HEK293T (cell line): ENCODE measurements at places on chromosomes 11 and 22.

- DNase-seq: no peak
Observed at GRCh38 chr11:119691701-119692539, 37.1 kb downstream of the NECTIN1 start.

- DNase-seq: no peak
Observed at GRCh38 chr22:27216444-27216843, 559.1 kb downstream of the MIAT start.

DNA sequence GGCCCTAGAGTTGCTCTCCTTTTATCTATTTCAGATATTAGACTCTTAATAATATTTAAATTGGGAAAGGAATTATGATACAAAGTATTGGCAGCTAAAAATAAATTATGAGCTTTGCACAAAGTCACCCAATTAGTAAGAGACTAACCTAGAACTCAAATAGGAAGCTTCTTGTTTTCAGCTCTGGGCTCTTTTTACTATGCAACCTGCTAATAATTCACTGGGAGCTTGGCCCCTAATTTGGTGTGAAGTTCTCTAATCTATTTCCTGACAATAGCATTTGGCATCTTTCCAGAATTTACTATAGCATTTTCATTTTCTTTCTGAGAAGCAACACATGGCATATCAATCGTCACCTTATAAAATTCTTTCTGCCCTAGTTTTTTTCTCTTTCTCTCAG lies 727.7 kb upstream of the ANO5 start:
- DNase-seq: no peak

DNA sequence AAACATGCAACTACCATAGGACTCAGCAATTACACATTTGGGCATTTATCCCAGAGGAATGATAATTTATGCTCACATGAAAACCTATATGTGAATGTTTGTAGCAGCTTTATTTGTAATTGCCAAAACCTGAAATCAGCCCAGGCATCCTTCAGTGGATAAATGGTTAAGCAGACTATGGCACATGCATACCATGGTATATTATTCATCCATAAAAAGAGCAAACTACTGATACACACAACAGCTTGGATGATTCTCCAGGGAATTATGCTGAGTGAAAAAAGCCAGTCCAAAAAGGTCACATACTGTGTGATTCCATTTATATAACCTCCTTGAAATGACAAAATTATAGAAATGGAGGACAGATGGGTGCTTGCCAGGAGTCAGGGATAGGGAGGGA lies 86.7 kb downstream of the ALX4 start:
- DNase-seq: no peak

DNA sequence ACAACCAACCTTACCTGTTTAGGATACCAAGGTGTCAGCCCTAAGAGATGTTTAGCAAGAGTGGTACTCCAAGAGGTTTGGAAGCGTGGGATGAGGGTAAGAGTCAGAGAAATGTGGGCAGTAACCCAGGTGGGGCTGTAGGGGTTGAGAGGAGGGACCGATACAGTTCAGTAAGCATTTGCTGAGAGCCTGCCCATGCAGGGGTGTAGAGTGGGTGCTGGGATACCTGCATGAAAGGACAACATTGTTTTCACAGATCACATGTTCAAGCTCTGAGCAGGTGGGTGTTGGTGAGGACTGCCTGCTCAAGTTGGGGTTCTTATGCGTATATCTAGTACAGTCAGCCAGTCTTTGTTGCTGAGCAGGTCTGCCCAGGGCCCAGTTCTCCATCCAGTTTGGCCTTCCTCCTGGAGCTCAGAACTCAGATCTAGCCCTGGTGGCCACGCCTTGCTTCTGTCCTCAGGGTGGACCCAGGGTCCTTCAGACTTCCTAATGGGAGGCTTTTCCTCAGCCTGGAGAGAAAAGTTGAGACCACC lies 14.8 kb downstream of the PPFIBP2 start:
- DNase-seq: no peak

- DNase-seq: peak; percentile 7
Observed at GRCh38 chr11:31643857-31644256, 134.3 kb downstream of the ELP4 start.

- no peak for DNase-seq
Observed at GRCh38 chr11:408154-409007, 6.4 kb downstream of the SIGIRR start.

GRCh38 chr11:94131047-94131717 lies 2.5 kb downstream of the PANX1 start:
- no peak for DNase-seq

DNA sequence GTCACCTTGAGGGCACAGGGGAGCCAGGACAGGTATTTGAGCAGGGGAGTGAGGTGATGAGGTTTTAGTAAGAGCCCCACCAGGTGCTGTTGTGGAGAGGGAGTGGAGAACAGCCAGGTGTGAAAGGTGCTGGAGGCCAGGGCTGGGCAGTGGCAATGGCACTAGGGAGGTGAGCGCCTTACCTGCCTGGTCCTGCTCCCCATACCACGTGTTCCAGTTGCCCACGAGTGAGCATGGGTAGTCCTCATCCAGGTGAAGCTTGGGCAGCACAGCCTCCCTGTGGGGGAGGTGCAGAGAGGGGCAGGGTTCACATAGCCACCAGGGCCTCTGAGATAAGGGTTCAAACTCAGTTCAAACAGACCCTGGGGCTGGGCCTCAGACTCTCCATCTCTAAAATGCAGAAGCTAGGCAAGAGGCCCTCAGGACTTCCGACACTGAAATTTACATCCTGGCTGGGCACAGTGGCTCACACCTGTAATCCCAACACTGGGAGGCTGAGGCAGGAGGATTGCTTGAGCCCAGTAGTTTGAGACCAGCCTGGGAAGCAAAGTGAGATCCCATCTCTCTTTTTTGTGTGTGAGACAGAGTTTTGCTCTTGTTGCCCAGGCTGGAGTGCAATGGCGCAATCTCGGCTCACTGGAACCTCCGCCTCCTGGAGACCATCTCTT lies 11.8 kb downstream of the NIPSNAP1 start:
- DNase-seq: no peak

DNA sequence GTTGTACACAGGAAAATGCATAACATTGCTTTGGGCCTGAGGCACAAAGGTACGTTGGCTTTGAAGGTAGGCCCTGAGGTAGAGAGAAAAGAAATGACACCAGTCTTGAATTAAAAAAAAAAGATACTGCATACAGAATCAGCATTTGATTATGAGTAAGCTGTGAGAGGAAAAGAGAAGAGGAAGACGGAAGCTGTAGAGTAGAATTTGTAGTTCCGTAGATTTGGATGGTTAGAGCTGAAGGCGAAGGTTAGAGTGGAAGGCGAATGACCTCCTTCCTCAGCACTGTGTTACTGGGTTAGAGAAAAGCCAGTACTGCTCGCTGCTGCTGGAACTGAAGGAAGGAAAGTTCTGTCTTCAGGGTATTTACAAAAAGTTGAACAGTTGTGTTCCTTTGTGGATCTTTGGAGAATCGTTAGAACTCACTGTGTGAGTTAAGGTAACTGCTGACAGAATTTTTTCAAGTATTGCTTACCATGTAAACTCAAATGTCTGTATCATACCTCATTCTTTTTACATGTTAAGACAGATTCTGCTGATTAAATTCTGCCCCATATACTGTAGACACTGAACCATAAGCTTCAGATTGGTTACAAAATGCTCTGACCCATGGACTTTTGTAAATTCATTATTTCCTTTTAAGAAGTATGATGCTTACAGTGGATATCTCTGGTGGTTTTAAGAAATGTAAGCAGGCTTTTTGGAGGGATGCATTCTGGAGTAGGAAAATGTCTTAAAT lies 50.2 kb downstream of the MCAM start:
- no peak for DNase-seq

GRCh38 chr22:41274856-41275255 lies 11.1 kb downstream of the RANGAP1 start:
- no peak for DNase-seq

DNA sequence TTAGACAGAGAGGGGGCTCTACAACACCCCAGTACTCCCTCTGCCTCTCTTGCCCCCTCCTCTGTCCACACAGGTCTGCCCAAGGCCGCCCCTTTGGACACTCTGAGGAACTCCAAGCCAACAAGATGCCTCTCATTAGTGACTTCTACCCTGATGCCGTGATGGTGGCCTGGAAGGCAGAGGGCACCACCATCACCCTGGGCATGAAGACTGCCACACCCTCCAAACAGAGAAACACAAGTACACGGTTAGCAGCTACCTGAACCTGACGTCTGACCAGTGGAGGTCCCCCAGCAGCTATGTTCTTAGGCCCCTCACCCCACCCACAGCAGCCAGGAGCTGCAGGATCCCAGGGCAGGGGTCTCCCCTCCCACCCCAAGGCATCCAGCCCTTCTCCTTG lies 125.1 kb downstream of the MED15 start:
- no peak for DNase-seq

DNA sequence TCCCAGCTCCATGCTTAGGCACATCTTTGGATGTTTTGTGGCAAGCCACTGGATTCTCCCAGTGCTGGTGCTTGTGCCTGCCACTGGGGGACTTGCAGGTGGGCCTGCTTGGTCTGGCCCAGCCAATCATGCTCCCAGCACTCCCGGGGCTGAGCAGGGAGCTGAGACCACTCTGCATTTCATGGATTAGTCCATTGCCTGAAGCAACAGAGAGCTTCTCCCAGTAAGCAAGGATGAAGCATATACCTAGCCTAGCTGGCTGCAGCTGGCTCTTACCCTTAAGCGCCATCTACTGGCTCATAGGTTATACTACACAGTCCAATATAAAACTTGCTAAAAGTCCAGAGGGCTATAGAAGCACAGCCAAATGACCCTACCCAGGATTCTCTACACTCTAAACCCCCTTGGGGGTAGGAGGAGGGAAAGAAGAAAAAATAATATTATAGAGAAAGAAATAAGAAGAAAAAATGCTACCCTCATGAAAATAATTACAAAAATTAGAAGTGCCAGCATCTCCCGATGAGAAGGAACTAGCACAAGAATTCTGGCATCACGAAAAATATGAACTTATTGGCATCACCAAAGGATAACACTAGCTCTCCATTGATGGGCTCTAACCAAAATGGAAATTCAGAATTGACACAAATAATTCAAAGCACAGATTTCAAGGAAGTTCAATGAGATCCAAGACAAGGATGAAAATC lies 275.3 kb downstream of the C11orf87 start:
- DNase-seq: peak; percentile 28

GRCh38 chr22:17981497-17981896 lies 42.9 kb downstream of the MICAL3 start:
- no peak for DNase-seq

DNA sequence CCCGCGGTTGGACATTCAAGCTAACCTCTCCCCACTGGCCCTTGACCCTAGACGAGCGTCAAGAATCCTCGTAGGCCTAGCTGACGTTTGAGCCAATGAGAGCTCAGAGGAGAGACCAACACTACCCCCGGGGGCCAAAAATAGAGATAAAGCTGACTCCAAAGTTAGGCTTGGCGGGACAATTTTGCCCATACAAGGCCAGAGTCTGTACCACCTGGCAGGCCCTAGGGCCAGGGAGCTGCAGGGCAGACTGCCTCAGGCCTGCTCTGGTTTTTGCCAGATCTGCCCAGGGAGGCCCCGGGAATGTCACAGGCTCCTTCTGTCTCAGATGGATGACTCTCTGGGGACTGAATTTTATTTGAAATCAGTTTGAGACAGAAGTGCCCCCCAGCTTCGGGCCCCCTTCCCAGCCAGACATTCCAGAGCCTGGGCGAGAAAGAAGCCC lies 40.8 kb upstream of the ACCSL start:
- no peak for DNase-seq

- no peak for DNase-seq
Observed at GRCh38 chr11:106872246-106872645, 146.0 kb downstream of the GUCY1A2 start.

- DNase-seq: no peak
Observed at GRCh38 chr11:128575961-128576350, 11.4 kb downstream of the ETS1 start.

DNA sequence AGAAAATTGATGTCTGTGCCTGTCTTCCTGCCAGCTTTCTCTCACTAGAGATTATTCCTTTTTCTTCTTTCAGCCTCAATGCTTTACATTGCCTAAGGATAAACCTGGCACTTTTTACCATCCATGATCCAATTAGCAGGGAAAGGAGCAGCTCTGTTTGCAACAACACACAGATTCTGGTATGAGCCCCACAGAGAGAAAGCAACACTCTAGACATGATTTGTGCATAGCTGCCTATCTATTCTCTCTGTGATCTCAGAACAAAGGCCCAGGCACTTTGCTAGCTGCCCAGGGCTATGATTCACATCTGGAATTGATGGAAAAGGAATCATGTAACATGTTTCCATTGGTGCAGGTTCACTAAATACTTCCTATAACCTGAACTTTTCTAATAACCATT lies 685.0 kb downstream of the ETS1 start:
- no peak for DNase-seq

DNA sequence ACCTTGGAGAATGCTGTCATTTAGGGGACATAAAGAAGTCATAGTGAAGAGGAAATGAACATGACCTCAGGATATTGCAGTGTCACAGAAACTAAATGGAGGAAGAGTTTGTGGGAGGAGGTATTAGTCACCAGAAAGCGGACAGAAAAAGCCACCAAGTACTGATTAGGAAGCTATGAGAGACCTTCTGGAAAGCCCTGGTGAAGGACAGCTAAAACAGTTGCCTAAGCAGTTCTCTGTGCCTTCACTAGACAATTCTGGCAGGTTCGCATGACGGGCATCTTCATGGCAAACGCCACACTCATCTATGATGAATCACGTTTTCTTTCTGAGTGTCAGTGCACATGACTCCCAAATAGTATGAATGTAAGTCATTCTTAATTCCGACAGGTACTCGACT lies 325.8 kb downstream of the C11orf87 start:
- DNase-seq: no peak

- DNase-seq: no peak
Observed at GRCh38 chr11:69495441-69496201, 14.2 kb downstream of the LINC01488 start.

DNA sequence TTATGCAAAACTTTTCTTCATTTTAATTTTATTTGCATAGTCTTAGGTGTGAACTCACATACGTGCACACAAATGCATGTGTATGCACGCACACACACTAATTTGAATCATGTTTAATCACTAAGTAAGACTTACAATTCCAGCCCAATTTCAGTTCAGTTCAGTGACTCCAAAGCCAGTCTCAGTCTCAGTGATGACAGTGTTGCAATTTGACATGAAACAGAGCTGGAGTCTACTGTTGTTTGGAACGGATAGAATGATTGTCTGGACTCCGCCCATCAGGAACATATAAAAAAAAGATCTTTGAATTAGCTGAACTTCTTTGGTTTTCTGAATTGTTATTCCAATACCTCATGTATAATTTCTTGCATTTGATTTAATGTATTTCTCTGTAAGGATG lies 14.9 kb upstream of the OR51S1 start:
- no peak for DNase-seq

- no peak for DNase-seq
Observed at GRCh38 chr11:115420505-115420904, 83.7 kb downstream of the CADM1 start.

GRCh38 chr11:62921573-62922188 lies 518 bp upstream of the CHRM1 start:
- DNase-seq: no peak

GRCh38 chr22:35605369-35605680 lies 11.8 kb downstream of the MB start:
- no peak for DNase-seq

DNA sequence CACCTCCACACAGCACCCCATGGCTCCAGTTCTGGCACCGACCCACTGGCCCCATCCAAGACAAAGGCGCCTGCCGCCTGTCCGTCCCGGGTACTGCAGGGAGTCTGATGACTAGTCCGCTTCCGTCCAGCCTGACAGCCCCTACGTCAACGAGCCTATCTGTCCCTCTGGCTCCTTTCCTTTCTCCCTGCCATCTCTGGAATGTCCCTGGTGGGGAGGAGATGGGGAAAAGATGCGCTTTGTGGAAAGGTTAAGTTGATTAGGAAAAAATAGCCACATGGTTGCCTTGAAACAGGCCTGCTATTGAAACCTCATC lies 10.4 kb downstream of the PDGFB start:
- no peak for DNase-seq
